ENCODE measurements at places on chromosomes 5 and 9. TPM values are rescaled to one million over a fixed set of nuclear protein-coding genes. Genes with fewer than 3 reads are reported as not detected.

DNA sequence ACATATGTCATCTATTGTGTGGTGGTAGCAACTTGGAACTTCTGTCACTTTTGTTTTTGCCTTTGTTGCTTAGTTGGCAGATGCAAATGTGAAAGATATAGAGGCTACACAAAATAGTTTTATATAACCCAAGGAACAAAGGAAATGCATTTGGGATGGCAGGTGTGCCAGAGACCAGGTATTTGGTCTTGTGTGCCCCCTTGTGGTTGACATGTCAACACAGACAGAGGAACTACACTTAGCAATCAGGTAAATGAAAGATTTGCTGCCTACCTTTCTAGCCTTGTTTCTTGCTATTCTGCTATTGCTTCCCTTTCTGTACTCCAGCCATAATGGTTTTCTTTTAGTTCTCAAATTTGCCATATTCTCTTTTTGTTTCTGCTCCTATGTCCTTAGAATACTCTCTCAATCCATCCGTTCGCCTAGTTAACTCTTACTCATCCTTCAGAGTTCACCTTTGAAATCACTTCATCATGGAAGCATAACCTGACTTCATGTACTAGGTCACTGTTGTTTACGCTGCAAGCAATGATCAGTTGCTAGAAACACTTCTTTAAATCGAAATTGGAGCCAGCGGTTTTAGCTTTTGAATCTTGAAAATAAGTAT is 119.5 kb downstream of the TRPM3 start:
- H3K27ac ChIP-seq, result no peak overlapping the region
- no peaks in the 10 kb centered on the region for H3K4me1 ChIP-seq
- no peak overlapping the region for H3K4me3 ChIP-seq
- H3K27me3 ChIP-seq, result no peaks in the 10 kb centered on the region
- no peaks in the 10 kb centered on the region for H3K36me3 ChIP-seq

DNA sequence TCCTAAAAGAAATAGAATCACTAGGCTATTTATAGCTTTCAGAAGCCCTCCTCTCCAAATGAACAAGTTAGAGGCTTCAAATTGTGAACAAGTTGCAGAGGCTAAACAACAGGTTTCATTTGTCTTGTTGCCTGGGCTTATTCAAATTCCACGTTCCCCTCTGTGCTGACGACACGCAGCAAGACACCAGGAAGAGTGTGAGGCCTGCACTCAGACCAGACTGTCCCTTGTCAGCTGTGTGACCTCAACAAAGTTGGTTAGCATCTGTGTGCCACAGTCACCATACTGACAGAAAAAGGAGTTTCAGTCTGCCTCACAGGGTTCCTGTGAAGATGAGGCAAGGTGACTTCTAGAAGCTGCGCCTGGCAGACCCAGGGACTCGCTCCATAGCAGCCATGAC is 22.1 kb upstream of the GABBR2 start:
- DNase-seq, result no peak
- H3K4me1 ChIP-seq, result no peaks in the 10 kb centered on the region
- no peak overlapping the region for H3K4me3 ChIP-seq

Gene OCLN
- 0.58 TPM for total RNA-seq

Gene PCDH12
- 0.88 TPM for total RNA-seq

Gene AHRR
- 38.2 TPM for total RNA-seq

Gene HEMGN
- 0.31 TPM for total RNA-seq
